ENCODE measurements at places on chromosomes 2 and 18. TPM values are rescaled to one million over a fixed set of nuclear protein-coding genes. Genes with fewer than 3 reads are reported as not detected.
A peak's percentile ranks its signal among the peaks of the same experiment; 100 is the strongest.

DNA sequence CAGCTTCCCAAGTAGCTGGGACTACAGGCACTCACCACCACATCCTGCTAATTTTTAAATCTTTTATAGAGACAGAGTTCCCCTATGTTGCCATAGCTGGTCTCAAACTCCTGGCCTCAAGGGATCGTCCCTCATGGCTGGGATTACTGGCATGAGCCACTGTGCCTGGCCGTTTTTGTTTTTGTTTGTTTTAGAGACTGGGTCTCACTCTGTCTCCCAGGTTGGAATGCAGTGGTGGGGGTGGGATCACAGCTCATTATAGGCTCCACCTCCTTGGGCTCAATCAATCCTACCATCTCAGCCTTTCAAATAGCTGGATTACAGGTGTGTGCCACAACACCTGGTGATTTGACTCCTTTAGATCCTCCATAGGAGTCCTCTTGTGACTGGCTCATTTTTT, 19.5 kb upstream of the ZDBF2 start:
- peak; percentile 79 for DNase-seq

GRCh38 chr2:217792626-217793527, 209.9 kb downstream of the TNS1 start:
- DNase-seq = no peak

DNA sequence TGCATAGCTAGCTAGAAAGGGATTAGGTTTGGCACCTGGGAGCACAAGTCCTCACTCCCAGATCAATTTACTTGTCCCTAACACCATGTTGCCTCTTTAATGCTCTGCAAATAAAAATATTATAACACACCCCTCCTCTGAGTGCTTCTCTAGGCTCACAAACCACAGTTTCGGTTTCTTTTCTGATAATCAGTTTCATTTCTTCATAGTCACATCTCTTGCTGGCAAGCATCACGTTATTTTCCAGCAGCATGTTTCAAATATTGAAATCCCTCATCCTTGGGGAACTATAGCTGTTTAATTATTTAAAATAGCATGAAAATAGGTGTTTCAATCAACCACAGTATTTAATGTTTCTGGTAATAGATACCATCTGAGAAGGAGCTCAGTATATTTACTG, 13.9 kb upstream of the SMCHD1 start:
- no peak for DNase-seq

The BOLA3 gene
- 89.8 TPM for total RNA-seq

The C1QL2 gene
- total RNA-seq = 0.69 TPM
